ENCODE measurements at places on chromosomes 1 and 21. TPM values are rescaled to one million over a fixed set of nuclear protein-coding genes. Genes with fewer than 3 reads are reported as not detected.

KRTAP10-1 gene
- total RNA-seq, result not detected

SPRTN gene
- 18.0 TPM for total RNA-seq

CDA gene
- not detected for total RNA-seq

CD2 gene
- 501 TPM for total RNA-seq

C2CD4D gene
- 0.86 TPM for total RNA-seq

DNA sequence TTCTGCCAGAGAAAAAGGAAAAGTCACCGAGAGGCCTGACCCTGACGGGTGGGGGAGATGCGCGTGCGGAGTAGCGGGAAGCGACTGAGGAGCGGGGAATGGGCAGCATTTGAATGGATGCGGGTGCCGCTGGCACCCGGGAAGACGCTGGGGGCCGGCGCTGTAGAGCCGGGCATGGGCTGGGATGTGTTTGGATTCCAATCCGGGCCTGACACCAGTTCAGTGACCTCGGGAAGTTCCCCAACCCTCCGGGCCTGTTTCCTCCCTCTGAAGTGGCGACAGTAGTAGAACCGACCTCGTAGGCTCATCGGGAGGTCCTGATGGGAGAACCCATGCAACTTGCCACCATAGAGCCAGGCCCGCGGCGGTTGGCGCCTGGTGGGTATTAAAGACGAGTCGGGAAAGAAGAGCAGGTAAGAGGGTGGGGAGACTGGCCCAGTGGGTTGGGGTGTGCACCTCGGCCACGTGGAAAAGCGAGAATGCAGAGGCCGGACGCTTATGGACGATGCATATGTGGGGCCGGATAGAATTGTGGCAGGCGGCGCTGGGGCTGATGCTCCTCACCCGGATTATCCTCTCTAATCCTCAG is 642 bp upstream of the SLC16A1 start:
- H3K27me3 ChIP-seq, result no peaks in the 10 kb centered on the region
- peak; percentile 85 for DNase-seq
- H3K27ac ChIP-seq, result peak overlapping the region; percentile 100
- peaks cover 43% of the 10 kb centered on the region for H3K36me3 ChIP-seq

- no peak for DNase-seq
- H3K36me3 ChIP-seq, result no peaks in the 10 kb centered on the region
- H3K4me1 ChIP-seq, result no peaks in the 10 kb centered on the region
These were observed 131.4 kb upstream of the USP24 start for GRCh38 chr1:55346586-55346985.

DNA sequence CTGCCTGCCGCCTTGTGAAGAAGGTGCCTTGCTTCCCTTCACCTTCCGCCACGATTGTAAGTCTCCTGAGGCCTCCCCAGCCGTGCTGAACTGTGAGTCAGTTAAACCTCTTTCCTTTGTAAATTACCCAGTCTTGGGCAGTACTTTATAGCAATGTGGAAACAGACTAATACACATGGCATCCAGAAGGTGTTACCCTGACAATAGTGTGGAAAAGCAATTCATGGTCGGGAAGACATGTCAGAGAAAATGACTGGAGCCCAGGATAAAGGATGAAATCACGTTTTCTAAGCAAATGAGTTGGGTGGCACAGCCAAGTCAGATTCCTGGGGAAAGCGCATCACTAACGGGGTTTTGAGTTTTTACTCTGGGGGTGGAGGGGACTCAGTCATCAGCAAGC is 76.4 kb downstream of the HLCS start:
- no peaks in the 10 kb centered on the region for H3K27me3 ChIP-seq
- peaks cover 11% of the 10 kb centered on the region for H3K36me3 ChIP-seq
- H3K27ac ChIP-seq, result no peak overlapping the region
- no peak overlapping the region for H3K4me3 ChIP-seq

GRCh38 chr1:168362991-168363390 is 82.3 kb downstream of the TBX19 start:
- H3K27ac ChIP-seq, result peak overlapping the region; percentile 80
- peaks cover 11% of the 10 kb centered on the region for H3K27me3 ChIP-seq
- peak overlapping the region; percentile 74 for H3K4me3 ChIP-seq
- peak; percentile 85 for DNase-seq
- peaks cover 29% of the 10 kb centered on the region for H3K4me1 ChIP-seq

GRCh38 chr1:180228648-180229482 is 1.2 kb upstream of the LHX4 start:
- H3K4me3 ChIP-seq, result peak overlapping the region; percentile 79
- H3K36me3 ChIP-seq, result no peaks in the 10 kb centered on the region
- peaks cover 75% of the 10 kb centered on the region for H3K27me3 ChIP-seq

DNA sequence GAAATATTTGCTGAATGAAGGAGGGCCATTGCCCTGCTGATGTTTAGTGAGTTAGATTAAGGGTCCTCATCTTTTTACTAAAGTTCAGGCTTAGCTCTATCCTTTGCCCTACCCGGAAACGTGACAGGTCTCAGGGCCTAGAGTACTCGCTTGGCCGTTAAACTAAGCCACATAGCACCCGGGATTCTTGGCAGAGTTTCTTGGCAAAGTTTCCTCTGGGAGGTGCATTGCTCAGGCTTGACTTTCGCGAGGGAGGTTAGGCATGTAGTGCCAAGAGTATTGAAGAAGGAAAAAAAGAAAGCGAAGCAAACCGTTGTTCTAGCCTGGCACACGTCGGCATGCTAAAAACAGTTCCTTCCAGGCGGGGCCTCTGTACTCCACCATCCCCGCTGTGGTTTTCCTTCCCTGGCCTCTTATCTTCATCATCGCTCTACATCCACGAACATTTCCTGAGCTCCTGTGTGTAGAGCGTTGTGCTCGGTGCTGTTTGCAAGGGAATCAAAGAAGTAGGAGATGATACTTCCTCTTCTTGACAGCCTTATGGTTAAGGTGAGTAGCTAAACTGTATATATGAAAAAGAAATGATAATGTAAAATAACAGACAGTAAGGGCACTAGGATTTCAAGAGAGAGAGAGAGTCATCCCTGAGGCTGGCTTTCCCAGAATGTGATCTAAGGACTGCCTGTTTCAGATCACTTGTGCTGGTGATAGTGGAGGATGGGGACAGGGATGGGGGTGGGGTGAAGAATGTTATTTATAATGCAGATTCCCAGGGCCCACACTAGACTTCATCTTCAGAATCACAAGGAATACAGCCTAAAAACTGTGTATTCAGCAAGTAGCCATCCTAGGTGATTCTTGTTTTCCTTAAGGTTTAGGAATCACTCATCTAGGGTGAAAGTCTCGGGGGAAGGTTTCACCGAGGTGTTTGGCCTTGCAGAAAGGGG is 18.8 kb downstream of the RNF220 start:
- DNase-seq, result no peak
- no peak overlapping the region for H3K27ac ChIP-seq
- H3K27me3 ChIP-seq, result peaks cover 83% of the 10 kb centered on the region

- H3K36me3 ChIP-seq, result no peaks in the 10 kb centered on the region
- DNase-seq, result no peak
- no peaks in the 10 kb centered on the region for H3K4me1 ChIP-seq
- no peaks in the 10 kb centered on the region for H3K27me3 ChIP-seq
- no peak overlapping the region for H3K27ac ChIP-seq
- H3K4me3 ChIP-seq, result no peak overlapping the region
These were observed 340.0 kb upstream of the NFIA start for GRCh38 chr1:60742339-60742738.

DNA sequence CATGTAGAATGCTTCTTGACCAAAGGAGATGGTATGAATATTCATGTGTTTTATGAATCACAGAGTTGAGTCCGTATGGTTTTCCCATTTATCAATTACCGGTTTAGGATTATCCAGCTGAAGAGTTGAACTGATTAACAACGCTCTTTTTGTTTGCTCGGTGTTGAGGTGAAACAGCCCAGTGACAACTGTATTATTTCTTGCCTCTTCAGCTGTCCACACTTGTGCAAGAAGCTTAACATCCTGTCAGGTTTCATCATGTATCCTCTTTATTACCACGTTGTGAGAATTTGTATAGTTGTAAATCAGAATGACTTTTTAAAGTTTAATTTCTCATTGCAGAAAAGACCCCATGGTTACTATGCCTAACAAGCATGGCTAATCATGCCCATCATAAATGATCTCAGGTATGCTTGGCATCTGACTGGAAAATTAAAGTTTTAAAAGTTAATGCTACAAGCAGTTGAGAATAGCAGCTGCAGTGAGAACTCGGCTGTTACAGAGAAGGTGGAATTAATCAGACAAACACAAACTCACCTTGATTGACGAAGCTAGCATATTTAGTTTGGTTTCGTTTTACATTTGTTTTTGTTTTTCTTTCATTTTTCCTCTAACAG is 563.2 kb upstream of the ADGRL2 start:
- H3K27me3 ChIP-seq, result no peaks in the 10 kb centered on the region
- peak overlapping the region; percentile 50 for H3K4me3 ChIP-seq
- H3K4me1 ChIP-seq, result no peaks in the 10 kb centered on the region
- no peaks in the 10 kb centered on the region for H3K36me3 ChIP-seq
- H3K27ac ChIP-seq, result no peak overlapping the region

DNA sequence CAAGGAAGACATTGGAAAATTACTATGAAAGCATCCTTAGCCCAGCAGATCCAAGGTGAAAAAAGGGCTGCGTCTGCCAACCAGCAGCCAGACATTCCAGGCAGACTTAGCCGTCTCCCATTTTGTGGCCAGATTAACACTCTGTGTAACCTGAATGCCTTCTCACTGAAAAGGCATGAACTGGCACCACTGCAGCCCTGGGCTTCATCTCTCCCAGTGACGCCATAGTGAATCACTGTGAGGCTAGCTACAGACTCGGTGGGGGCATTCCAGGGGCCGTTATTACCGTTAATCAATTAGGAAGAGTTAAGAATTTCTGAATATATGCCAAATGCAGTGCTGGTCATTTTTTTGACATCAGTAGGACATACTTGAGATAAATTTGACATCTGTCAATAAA is 627.4 kb downstream of the LMO4 start:
- no peak overlapping the region for H3K4me3 ChIP-seq

DNA sequence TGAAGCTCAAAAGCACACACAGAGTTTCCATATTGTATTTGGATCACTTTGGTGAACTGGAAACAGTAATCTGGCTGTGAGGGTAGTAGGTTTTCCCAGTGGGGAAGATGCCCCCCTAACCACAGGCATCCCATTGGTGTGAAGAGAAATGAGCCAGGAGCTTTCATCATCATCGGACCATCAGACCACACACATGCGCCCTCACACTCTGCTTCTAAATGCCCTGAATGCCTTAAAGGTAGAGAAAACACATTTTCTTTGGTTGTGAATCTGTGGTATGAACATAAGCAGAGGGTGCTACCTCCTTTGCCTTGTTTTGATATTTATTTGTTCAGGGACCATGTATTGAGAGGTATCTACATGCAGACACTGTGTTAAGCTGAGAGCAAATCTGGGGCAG is 79.0 kb upstream of the DNAH14 start:
- H3K4me1 ChIP-seq, result no peaks in the 10 kb centered on the region
- peaks cover 2% of the 10 kb centered on the region for H3K27me3 ChIP-seq
- no peak overlapping the region for H3K27ac ChIP-seq
- no peaks in the 10 kb centered on the region for H3K36me3 ChIP-seq
- DNase-seq, result no peak

- peak overlapping the region; percentile 98 for H3K27ac ChIP-seq
- peaks cover 29% of the 10 kb centered on the region for H3K36me3 ChIP-seq
- H3K4me1 ChIP-seq, result peaks cover 93% of the 10 kb centered on the region
- no peaks in the 10 kb centered on the region for H3K27me3 ChIP-seq
These were observed 18.7 kb upstream of the RAP1A start for GRCh38 chr1:111600886-111601386.

DNA sequence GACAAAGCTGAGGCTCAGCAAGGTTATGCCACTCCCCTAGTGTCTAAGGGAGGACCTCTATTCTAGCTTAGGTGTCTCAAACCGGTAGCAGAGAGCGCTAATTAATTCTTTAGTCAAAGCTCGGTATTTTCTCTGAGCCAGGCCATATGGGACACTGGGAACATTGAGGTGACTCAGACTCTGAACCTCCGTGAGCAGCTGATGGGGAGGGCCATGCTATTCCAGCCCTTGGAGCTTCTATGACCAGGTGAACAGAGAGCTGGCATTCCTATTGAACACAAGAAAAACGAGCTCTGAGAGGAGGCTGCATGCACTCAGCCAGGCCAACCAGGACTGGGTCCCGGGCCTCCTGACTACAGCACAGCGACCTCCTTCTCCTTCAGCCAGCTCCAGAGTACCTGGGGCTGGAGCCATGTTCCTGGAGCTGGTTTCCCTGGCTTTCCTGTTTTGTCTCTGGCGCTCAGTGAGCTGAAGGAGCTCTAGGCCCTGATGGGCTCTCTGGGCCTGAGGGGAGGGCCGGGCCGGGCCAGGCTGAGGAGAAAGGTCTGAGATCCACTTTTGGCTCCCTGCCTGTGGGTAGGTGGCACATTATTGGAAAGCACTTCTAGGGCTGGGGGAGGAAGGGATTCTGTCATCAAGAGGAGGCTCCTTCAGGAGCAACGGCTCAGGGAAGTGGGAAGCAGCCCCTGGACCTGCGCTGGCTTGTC is 37.0 kb downstream of the SLC9A1 start:
- no peak overlapping the region for H3K4me3 ChIP-seq
- no peaks in the 10 kb centered on the region for H3K27me3 ChIP-seq
- H3K27ac ChIP-seq, result no peak overlapping the region
- no peak for DNase-seq
- peaks cover 11% of the 10 kb centered on the region for H3K36me3 ChIP-seq

GRCh38 chr1:228095161-228095560 is 8.0 kb downstream of the C1orf35 start:
- H3K27me3 ChIP-seq, result no peaks in the 10 kb centered on the region
- H3K4me1 ChIP-seq, result peaks cover 19% of the 10 kb centered on the region
- DNase-seq, result no peak
- no peak overlapping the region for H3K27ac ChIP-seq

DNA sequence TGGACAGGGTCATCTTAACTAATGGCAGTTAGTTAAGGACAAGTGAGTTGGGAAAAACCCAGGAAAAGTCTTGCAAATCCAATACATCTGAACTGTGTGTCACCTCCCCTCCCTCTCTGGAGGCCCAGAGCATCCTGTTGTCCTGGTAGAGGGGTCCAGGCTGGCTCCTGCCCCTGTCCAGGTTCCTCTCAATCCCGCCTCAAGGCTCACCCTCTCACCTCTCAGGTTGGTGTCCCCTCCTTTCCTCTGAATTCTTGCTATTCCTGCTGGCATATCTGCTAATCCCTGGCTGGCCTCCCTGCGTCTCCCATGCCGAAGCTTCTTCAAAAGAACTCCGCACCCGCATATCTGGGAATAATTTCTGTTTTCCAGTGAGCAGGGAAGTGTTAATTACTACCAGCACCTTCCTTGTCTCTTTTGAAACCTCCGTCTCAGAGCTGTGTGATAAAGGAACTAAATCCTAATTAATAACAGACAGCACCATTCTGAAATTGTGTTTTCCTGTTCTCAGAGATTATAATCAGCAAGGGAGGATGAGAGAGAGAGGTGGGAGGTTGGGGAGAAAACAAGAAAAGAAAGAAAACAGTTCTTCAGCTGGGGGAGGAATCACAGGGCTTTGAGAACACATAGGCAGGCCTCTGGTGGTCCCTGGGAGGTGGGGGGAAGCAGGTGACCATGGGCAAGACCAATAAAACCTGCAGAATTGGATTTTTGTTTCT is 568.0 kb downstream of the PTPRU start:
- H3K4me3 ChIP-seq, result no peak overlapping the region
- peaks cover 1% of the 10 kb centered on the region for H3K27me3 ChIP-seq
- H3K27ac ChIP-seq, result no peak overlapping the region
- H3K4me1 ChIP-seq, result no peaks in the 10 kb centered on the region

- no peaks in the 10 kb centered on the region for H3K4me1 ChIP-seq
- DNase-seq, result no peak
- no peak overlapping the region for H3K4me3 ChIP-seq
- H3K27ac ChIP-seq, result no peak overlapping the region
- peaks cover 4% of the 10 kb centered on the region for H3K27me3 ChIP-seq
These were observed 241.8 kb downstream of the KIF26B start for GRCh38 chr1:245396615-245397014.
